Subcutaneous preadipocyte (primary cell): ENCODE measurements at places on chromosomes 16 and 17. TPM values are rescaled to one million over a fixed set of nuclear protein-coding genes. Genes with fewer than 3 reads are reported as not detected.

ALOX12 gene
- total RNA-seq = not detected in 2 replicates

KRTAP2-2 gene
- not detected in 2 replicates for total RNA-seq

CES5A gene
- not detected in 2 replicates for total RNA-seq

CCL17 gene
- total RNA-seq = not detected in 2 replicates

TEPSIN gene
- 16.6 and 18.4 TPM in 2 replicates for total RNA-seq

FNDC8 gene
- not detected in 2 replicates for total RNA-seq

TPPP3 gene
- 0.37 and 0.98 TPM in 2 replicates for total RNA-seq

ATP2C2 gene
- total RNA-seq = under 0.01 TPM in 1 of 2 replicates, not detected in the other

HEATR9 gene
- total RNA-seq = not detected in 2 replicates

NHLRC4 gene
- total RNA-seq = 0.37 and 0.59 TPM in 2 replicates

GNG13 gene
- not detected in 2 replicates for total RNA-seq

TM4SF5 gene
- total RNA-seq = not detected in 2 replicates

CSH1 gene
- not detected in 2 replicates for total RNA-seq

LGALS9B gene
- not detected in 2 replicates for total RNA-seq

TCF25 gene
- total RNA-seq = 159 and 180 TPM in 2 replicates

TBC1D3I gene
- under 0.01 TPM in 1 of 2 replicates, not detected in the other for total RNA-seq

KRT13 gene
- total RNA-seq = not detected in 2 replicates
